ENCODE measurements at places on chromosomes 7 and 10. TPM values are rescaled to one million over a fixed set of nuclear protein-coding genes. Genes with fewer than 3 reads are reported as not detected.

DNA sequence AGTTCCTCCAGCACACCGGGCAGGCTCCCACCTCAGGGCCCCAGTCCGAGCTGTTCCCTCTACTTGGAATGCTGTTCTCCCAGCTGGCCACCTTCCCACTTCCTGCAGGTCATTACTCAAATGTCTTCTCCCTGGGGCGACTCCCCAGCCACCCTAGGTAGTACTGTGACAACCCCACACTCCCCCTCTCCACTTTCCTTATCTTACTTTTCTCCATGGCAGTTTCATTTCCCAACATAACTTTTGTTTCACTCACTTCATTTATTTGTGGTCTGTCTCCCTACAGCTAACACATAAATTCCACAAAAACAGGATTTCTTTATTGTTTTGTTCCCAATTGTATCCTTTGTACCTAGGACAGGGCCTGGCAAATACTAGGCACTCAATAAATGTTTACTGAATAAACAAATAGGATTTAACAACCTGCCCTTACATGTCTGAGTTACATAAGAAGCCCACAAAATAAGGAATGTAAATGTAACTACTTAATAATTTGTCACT lies 76.5 kb downstream of the JAZF1 start:
- no peak for DNase-seq

DNA sequence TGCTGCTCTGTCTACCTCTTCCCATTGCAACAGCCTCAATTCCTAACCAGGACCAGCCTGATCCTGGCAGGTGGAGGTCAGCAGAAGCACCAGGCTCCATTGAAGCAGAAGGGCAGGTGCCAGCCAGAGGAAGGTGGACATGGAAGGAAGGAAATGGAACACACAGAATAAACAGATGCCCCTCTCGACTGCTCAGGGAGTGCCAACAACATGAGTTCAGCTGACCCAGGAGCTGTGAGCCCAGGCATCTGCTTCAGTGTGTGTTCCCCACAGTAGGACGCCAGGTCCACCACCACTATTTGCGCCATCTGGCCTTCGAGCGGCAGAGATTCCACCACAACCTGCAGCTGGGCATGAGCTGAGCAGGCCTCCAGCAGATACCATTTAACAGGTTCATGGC lies 56.7 kb downstream of the GPAM start:
- no peak for DNase-seq

DNA sequence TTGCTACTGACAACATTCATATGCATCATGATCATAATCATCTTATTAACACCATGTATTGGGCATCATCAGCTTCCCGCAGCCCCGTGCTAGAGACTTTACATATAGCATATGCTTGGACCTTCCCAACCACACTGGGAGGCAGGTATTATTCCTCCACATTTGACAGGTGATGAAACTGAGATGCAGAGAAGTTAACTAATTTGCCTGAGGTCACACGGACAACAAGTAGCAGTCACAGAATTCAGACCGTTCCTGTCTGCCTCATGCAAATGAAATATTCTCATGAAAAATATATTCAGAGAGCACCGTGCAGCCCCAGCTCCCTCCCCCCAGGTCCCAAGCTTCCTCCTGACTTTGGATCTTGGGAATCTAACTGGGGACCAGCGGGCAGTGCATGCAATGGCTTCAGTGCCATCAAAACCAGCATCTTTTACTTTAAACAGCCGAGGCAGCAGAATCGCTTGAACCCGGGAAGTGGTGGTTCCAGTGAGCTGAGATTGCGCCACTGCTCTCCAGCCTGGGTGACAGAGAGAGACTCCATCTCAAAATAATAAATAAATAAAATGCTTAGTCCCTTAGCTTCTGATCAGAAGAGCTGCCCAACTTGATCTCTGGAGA lies 112.2 kb upstream of the GPR26 start:
- DNase-seq: no peak

DNA sequence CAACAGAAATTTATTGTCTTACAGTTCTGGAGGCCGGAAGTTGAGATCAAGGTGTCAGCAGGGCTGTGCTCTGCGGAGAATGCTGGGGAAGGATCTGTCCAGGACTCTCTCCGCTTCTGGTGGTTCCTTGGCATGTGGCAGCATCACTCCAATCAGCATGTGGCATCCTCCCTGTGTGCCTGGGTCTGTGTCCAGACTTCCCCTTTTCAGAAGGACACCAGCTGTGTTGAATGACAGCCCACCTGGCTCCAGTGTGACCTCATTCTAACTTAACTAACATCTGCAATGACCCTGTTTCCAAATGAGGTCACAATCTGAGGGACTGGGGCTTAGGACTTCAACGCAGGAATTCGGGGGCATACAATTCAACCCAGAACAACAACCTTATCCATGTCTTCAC lies 141.9 kb downstream of the BMS1 start:
- no peak for DNase-seq

GRCh38 chr7:2894118-2894940 lies 50.2 kb upstream of the GNA12 start:
- no peak for DNase-seq

DNA sequence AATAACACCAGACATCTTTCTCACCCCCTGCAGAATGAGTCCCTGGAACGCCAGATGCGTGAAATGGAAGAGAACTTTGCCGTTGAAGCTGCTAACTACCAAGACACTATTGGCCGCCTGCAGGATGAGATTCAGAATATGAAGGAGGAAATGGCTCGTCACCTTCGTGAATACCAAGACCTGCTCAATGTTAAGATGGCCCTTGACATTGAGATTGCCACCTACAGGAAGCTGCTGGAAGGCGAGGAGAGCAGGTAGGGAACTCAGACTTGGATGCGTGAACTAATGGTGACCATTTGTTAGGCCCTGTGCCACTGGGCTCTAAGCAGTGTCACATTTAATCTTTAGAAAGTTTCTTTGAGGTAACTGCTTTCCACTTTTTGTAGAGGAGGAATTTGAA lies 7.1 kb downstream of the VIM start:
- no peak for DNase-seq

GRCh38 chr10:81093056-81093455 lies 555.4 kb downstream of the SH2D4B start:
- DNase-seq: no peak

DNA sequence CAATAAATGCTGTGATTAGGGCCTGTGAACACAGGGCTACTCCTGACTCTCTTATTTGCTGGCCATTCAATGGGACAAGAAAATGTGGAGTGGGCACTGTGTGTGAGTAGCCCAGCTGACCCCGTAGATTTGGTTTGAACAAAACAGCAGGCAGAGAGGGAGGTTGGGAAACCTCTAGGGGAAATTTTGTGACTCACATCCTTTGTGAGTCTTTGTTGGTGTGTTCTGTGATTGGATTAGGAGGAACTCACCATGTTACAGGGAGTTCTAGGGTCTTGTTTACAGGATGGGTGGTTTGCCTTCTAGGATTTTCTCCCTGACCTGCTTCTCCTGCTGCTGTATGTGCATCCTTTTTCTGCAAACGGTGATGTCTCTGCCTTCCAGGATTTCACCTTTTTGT lies 128.3 kb upstream of the MKI67 start:
- DNase-seq: no peak

KAZALD1 gene
- 14.5 TPM for total RNA-seq

MKI67 gene
- 36.4 TPM for total RNA-seq

Data from HFFc6 (cell line).